ENCODE measurements at places on chromosomes 11 and 22. TPM values are rescaled to one million over a fixed set of nuclear protein-coding genes. Genes with fewer than 3 reads are reported as not detected.

Gene FGF4
- total RNA-seq: not detected

Gene DKK3
- 54.5 TPM for total RNA-seq

Gene EMID1
- 0.22 TPM for total RNA-seq

Gene CCDC83
- total RNA-seq: not detected

Gene DEUP1
- 0.69 TPM for total RNA-seq

Gene KRTAP5-7
- not detected for total RNA-seq

Gene PHLDA2
- 63.1 TPM for total RNA-seq

Gene SSH3
- total RNA-seq: 28.4 TPM

Gene OR51E2
- not detected for total RNA-seq

Gene SLC7A4
- total RNA-seq: 0.29 TPM

Gene MFNG
- total RNA-seq: 0.07 TPM

Gene TRIM68
- total RNA-seq: 8.5 TPM

Gene KRTAP5-11
- not detected for total RNA-seq

Gene POU2AF2
- not detected for total RNA-seq

Gene PNPLA5
- total RNA-seq: not detected

Gene PHF21A
- total RNA-seq: 11.6 TPM

Gene MMP12
- total RNA-seq: not detected

Gene SCN3B
- total RNA-seq: 0.23 TPM

Gene SERPING1
- 1.8 TPM for total RNA-seq

Gene DDX17
- total RNA-seq: 275 TPM

Gene TEX12
- not detected for total RNA-seq

Gene OR8B2
- total RNA-seq: not detected

Gene SCUBE1
- total RNA-seq: not detected

Gene CDON
- 4.9 TPM for total RNA-seq

Gene ALKBH3
- 27.3 TPM for total RNA-seq

Gene CD3E
- total RNA-seq: not detected

Gene FIBIN
- not detected for total RNA-seq
